Activated CD8-positive, alpha-beta memory T cell treated with anti-CD3 and anti-CD28 coated beads for 24 hours (primary cell): ENCODE measurements at places on chromosomes 6 and 20.
A peak's percentile ranks its signal among the peaks of the same experiment; 100 is the strongest.

GRCh38 chr6:129586815-129587214 lies 123.2 kb downstream of the ARHGAP18 start:
- no peak for DNase-seq

- no peak for DNase-seq
Measured at GRCh38 chr20:23971310-23971709, 17.3 kb downstream of the GGTLC1 start.

GRCh38 chr6:6218759-6219085 lies 101.7 kb downstream of the F13A1 start:
- no peak for DNase-seq

DNA sequence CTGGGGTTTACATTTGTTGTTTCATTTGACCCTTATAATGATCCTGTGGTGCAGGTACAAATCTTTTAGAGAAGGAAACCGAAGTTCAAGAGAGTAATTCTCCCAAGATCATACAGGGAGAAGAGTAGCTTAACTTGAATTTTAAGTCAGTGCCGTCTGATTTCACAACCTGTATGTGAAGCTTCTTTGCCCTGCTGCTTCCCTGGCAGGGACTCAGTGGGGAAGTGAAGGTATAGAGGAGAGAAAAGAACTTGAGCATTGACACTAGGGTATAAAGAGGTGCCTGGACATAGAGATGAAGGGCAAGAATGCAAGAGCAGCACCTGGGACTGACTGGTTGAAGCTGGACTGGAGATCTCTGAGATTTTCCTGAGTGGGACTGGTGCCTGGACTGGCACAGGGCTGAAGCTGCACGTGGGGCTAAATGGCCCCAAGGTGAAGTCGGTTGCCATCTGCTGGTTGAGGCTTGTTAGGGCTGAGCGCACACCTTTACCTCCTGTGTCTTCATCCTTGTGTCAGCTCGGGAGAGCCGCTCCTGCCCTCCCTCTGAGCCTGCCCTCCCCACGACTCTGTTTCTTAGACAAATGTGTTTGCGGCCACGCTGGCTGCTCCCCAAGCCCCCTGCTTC lies 41.8 kb downstream of the FARS2 start:
- DNase-seq = peak; percentile 69

DNA sequence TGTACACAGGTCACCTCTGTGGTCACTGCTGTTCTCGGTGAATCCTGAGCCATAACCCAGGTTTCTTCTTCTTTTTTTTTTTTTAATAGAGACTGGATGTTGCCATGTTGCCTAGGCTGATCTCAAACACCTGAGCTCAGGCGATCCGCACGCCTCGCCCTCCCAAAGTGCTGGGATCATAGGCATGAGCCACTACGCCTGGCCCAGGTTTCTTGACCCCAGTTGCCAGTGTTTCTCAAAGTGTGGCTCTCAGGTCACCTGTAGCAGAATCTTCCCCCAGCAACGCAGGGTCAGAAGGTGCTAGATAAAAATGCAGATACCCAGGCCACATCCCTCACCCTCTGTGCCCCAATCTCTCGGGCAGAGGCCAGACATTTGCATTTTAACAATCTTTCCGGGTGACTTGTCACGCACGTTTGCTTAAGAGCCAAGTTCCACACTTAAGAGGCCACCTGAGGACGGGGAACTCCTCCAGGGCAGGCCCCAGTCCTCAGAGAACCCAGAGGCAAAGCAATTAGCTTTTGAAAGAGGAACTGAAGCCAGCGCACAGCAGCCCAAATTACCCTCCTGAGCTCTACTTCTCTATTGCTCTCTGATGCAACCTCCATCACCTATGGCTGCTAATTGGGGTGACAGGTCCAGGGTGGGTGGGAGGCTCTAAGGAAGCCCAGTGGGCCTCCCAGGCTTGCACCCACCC lies 81.8 kb downstream of the NFATC2 start:
- no peak for DNase-seq

DNA sequence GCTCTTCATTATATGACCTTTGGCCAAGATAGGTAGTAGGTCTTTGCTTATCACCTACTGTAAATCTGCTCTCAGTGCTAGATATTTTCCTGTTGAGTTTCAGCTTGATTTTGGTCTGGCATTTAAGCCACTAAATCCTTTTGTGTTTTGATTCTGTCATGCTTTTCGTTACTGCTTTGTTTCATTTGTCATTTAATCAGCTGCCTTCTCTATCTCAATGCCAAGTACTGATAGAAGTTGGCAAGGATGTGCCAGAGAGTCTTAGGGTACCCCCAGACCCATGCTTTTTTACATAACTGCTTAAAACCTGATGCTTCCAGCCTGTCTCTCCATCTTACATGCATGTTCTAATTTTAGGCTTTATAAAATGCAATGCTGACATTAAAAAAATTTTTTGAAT lies 300.1 kb upstream of the SASH1 start:
- DNase-seq = no peak

DNA sequence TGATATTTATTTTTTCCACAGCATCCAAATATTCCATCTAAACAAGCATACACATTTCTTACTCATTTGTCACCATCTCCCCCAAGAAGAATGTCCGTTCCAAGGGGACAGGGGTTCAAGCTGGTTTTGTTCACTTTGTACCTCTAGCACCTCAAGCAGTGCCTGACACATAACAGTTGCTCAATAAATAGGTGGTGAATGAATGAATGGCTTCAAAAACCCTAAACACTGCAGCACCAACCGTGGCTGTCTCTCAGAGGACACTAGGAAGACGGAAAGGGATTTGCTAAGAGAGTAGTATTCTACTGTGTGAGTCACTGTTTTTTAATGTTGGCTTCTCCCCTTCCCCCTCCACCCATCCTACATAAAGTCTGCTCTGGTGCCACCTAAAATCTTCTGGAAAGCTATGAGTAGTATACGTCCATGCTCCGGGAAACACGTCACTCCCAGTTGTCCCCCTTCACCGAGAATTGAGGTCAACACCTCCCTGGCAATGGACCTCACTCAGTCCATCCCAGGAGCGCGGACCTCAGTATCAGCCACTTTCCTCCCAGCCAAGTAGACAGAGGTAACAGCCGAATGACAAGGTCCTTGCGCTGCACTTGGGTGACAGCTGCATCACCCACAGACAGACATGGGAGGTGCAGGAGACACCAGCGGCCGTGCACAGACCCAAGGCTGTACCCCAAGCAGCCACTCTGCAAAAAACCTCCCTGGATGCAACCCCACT lies 107.4 kb downstream of the PREX1 start:
- no peak for DNase-seq

GRCh38 chr6:121516331-121516730 lies 80.9 kb downstream of the GJA1 start:
- no peak for DNase-seq

GRCh38 chr6:137715589-137716045 lies 151.4 kb upstream of the TNFAIP3 start:
- no peak for DNase-seq

DNA sequence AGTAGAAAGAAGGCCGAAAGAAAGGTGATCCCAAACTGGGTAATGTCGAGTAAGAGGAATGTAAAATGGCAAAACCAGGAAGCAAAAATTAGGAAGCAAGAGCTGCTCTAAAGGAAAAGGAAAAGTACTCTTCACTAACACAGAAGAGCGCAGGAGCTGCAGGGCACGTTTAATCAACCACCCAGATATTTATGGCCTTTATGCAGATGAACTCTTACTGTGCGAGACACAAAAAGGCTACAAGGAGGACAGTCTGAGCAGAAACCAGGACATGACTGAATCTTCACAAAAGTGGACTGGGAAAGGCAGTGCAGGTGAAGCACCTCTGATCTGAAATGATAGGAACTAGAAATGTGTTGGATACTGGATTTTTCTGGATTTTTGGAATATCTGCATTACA lies 15.2 kb upstream of the PRR18 start:
- DNase-seq = no peak

DNA sequence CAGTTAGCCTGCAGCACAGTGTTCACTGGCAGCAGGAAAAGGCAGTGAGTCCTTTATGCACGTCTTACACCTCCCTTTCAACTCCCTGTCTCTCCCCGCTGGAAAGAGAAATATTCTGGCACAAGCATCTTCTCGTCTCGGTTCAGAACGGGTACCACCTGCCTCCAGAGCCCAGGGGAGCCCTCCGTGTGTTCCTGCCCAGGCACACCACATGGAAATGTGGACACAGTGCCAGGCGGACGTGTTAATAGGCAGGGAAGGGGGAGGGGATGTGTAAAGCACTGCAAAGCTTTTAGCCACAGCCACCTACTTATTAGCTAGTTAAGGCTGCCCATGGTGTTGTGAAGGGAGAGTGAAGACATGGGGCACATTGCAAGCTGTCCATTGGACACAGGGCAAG lies 219.7 kb downstream of the FARS2 start:
- DNase-seq = no peak

DNA sequence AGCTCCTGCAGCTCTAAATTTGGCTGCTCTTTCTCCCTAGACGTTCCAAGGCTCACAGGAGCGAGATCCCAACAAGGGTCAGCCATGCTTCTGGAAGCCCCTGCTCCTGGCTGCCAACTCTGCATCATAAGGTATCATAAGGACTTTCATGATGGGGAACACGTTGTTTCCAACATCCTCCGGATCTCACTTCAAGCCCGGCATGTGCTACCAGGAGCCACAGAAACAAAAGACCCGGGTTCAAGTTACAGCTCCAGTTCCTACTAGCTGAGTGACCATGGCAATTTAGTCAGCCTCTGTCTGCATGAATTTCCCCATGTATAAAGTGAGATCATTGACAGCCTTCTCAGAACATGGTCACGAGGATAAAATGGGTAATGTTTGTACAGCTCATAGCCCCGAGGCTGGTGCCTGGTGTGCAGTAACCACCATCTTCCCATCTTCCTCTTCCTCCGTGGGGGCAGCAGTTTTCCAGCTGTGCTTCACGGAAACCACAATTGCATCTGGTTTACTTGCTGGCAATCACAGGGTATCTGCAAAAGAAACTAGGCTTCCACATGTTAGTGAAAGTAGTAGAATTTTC lies 209.0 kb upstream of the ECI2 start:
- DNase-seq = no peak

DNA sequence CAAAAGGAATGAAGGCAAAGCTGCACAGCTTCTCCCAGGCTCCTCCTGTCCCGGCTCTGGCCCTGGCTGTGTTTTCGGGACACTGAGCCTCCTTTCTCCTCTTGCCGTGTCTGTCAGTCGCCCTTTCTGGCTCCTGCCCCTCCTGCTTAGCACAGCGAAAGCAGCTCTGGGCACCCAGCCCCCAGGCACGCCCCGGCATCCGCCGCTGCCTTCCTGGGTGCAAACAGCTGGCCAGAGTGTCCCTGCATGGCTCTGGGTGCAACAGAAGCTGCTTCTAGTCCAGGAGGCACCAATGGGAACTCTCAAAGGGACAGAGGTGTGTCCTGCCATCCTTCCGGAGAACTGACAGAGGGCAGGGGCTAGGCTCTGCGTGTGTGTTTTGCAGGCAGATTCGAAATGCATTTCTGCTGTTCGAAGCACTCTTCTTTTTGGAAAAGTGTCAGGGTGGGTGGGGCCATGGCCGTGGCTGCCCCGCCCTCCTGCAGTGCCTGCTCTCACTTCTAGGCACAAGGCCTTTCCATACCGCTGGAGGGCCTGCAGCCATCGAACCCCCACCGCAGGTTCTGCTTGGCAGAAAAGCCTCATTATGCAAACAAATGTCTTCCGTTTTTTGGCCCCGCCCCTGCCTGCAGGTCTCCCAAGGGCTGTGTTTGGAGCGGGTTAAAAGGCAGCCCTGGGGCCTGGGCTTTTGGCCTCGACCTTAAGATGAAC lies 15.5 kb downstream of the COL9A3 start:
- DNase-seq = no peak

- no peak for DNase-seq
Measured at GRCh38 chr20:16539280-16540021, 33.8 kb downstream of the KIF16B start.

- DNase-seq = no peak
Measured at GRCh38 chr20:51886891-51887608, 84.7 kb upstream of the SALL4 start.

GRCh38 chr6:73525546-73526330 lies 4.9 kb upstream of the EEF1A1 start:
- DNase-seq = no peak

- DNase-seq = peak; percentile 24
Measured at GRCh38 chr6:166766769-166767168, 139.7 kb upstream of the RPS6KA2 start.

GRCh38 chr6:149082320-149082719 lies 235.2 kb upstream of the TAB2 start:
- DNase-seq = peak; percentile 90

DNA sequence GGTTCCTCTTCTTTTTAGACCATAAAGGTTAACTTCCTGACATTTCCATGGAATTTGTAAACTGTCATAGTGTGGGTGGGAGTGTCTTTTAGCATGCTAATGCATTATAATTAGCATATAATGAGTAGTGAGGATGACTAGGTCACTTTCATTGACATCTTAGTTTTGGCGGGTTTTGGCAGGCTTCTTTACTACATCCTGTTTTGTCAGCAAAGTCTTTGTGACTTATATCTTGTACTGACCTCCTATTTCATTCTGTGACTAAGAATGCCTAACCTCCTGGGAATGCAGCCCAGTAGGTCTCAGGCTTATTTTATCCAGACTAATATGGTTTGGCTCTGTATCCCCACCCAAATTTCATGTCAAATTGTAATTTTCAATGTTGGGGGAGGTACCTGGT lies 149.6 kb upstream of the SYNCRIP start:
- DNase-seq = no peak

- peak; percentile 79 for DNase-seq
Measured at GRCh38 chr6:36599791-36600209, 5.6 kb downstream of the SRSF3 start.

- DNase-seq = no peak
Measured at GRCh38 chr6:81876971-81877370, 124.5 kb upstream of the TENT5A start.

- DNase-seq = no peak
Measured at GRCh38 chr6:166529586-166529985, 56.9 kb downstream of the RAMACL start.

GRCh38 chr20:8145246-8146168 lies 13.4 kb downstream of the PLCB1 start:
- no peak for DNase-seq

DNA sequence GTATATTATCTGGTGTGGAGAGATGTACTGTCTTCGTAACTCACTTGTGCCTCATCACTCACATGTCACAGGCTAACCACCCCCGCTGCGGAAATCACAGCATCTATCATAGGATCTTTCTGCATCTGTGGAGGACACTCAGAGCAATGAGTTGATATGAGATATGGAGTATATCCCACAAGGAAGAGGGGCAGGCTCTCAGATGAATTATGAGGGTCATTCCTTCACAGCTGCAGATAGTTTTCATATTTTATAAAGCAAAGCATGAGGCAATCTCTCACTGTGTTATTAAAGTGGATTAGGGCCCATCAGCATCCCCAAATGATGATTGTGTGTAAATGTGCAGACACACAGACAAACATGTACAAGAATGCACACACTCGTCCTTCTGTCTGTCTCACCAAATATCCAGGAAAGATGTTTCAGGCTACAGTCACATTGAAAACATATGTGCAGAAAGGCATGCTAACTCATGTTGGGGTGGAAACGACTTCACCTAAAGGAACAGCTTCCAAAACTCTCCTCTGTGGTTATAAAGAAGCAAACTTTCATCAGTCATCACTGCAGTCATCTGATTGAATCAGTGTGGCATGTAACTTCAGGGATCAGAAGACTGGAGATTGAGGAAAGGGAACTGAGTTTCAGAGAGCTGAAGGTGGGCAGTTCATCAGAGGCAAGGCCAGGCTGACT lies 164.7 kb downstream of the FOXC1 start:
- DNase-seq = no peak
